ENCODE measurements at places on chromosomes 2 and 18.
A peak's percentile ranks its signal among the peaks of the same experiment; 100 is the strongest.

GRCh38 chr2:109337221-109337620 is 208.2 kb downstream of the SH3RF3 start:
- DNase-seq, result no peak

DNA sequence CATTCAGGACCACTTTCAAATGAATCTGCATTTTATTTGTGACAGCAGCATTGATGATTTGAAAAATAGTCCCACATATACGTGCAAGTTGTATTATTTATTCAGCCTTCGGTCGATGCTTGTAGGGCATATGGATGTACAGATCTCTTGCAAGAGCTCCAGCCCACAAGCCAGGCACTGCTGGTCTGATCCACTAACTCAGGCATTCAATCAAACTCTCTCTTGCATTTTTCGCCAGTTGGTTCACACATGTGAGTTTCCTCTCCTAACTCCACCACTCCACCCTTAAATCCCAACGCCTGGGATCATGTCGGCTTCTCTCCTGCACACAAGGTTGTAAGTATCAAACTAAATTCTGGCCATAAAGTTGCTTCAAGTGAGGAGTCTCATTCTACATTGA is 318.7 kb downstream of the CYP26B1 start:
- no peak for DNase-seq

DNA sequence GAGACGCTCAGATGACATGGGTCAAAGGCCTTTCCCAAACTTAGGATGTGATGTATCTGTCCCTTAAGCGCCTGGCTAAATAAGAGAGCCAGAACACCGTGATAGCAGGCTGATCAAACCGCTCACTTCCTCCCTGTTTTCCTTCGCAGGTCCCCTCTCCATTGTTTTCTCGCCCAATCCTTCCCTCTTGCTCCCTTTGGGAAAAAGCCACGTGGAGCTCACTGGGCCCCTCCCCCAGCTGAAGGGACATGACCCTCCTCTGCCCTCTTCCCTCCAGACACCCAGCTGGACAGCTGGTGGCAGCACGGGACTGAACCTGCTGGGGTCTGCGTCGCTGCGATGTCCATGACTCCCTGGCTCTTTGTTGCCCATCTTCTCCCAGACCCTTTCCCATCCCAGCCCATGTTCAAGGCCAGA is 201.7 kb downstream of the TNS1 start:
- DNase-seq, result no peak

- DNase-seq, result no peak
Measured at GRCh38 chr18:55864281-55864680, 276.3 kb upstream of the TCF4 start.

DNA sequence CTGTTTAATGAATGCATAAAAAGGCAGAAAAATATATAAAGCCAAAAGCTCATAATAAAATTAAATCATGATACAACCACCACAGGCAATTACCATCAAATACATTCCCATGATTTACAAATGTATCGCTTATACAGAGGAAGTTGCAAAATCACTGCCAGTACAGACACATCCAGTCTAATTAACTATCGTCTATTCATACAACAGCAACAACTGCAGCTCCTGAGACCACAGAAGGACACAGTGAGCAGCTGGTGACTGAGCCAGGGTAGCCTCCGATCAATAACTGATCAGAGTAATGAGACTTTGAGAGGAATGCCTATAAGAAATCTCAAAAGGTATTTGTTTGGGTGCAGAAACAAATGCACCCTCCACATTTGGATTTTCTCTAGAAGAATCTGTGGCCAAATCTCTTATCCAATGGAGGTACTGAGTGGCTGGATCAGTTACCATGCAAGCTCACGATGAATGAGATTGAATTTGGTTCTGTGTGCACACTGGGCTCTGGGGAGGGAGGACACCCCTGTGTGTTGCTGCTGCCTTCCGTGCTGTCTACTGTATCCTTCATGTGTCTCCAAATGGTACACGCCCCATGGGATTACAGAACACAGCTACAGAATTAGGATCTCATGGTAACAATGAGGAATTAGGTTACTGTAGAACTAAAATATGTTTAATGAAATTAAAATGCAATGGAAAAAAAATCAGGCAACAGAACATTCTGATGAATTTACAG is 119.6 kb downstream of the MBP start:
- DNase-seq, result no peak

GRCh38 chr2:193776988-193777387 is 1582.3 kb upstream of the TMEFF2 start:
- no peak for DNase-seq

- no peak for DNase-seq
Measured at GRCh38 chr18:8117006-8117371, 492.2 kb upstream of the RAB12 start.

GRCh38 chr2:119864318-119864717 is 104.6 kb downstream of the PTPN4 start:
- peak; percentile 67 for DNase-seq

DNA sequence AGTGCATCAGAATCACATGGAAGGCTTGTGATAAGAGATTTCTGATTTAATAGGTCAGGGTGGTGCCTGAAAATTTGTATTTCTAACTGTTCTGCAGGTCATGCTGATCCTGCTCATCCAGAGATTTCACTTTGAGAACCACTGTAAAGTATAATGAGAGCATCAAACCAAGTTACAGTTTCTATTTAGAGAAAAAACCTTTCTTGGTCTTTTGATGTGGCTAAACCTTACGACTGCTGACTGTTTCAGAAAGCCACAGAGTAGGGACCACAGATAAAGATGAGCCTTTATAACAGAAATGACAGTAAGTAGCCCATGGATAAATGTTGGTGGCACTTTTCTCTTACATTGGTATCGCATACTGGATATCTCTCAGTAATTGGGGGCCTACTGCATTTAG is 109.4 kb upstream of the FANCL start:
- DNase-seq, result no peak

- no peak for DNase-seq
Measured at GRCh38 chr2:237927135-237927534, 39.7 kb upstream of the UBE2F start.

DNA sequence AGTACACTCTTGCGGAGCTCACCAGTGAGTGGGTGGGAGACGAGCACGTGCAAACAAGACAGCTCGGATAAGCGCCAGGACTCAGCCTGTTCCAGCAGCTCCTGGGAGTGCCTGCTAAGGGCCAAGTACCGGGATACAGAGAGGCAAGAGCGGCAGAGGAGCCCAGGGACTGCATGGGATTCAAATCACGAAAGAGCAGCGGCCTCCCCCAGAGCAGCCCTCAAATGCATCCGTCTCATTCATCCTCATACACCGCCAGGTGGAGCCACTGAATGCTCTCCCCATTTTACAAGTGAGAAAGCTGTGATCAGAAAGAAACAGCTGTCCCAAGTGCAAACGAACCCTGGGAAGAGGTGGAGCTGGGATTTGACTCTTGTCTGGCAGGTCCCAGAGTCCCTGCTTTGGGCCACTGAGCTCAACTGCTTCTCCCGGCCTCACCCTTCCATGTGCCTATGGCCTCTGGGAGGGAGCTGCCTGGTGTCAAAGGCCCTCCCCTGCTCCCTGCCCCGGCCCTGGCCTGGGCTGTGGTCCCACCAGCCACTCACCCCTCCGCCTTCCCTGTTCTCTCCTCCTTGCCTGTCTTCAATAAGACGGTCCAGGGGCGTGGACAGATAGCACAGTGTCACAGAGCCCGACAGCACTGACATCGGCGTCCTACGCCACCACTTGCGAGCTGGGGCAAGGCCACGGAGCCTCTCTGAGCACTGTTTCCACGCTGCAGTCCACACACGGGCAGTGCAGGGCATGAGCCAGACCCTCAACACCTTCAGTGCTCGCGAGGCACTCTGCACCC is 72.8 kb upstream of the TAF1B start:
- DNase-seq, result peak; percentile 76

- no peak for DNase-seq
Measured at GRCh38 chr2:112942654-112943002, 31.7 kb downstream of the IL37 start.

- DNase-seq, result no peak
Measured at GRCh38 chr2:180115675-180116074, 108.6 kb upstream of the CWC22 start.

DNA sequence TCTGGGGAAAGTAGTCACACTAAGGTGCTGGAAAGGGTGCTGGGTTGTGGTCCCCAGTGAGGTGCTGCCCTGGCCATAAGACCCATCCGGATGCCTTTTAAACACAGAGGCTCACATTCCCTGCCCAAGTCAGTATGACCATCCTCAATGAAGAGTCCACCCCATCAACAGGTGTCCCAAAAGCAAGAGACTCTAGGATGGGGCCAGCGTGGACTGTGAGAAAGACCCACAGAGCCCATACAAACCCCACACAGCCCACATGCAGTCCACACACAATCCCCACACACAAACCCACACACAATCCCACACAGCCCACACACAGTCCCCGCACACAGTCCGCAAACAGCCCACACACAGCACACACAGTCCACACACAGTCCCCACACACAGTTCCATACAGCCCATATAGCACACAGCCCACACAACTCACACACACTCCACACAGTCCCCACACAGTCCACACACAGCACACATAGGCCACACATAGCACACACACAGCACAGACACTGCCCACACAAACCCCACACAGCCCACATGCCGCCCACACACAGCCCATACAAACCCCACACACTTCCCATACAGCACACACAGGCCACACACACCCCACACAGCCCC is 241.4 kb upstream of the SALL3 start:
- DNase-seq, result no peak

DNA sequence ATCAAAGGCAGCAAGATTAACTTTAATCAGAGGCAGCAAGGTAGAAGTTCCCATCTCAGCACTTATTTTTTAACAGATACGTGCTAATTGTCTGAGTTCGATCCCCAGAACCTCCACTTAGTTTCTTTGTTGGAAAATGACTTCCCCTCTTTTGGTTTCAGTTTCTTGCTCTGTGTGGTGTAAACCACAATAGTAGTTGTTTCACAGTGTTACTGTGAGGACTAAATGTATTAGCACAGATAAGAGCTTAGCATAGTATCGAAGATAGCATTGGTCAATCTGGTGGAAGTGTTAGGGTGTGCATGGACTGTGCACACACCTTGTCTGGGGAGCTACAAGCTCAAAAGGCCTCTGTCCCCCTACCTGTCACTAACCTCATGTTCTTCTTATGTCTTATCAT is 988.3 kb upstream of the GYPC start:
- DNase-seq, result no peak

- no peak for DNase-seq
Measured at GRCh38 chr2:58634653-58635370, 393.7 kb upstream of the FANCL start.

DNA sequence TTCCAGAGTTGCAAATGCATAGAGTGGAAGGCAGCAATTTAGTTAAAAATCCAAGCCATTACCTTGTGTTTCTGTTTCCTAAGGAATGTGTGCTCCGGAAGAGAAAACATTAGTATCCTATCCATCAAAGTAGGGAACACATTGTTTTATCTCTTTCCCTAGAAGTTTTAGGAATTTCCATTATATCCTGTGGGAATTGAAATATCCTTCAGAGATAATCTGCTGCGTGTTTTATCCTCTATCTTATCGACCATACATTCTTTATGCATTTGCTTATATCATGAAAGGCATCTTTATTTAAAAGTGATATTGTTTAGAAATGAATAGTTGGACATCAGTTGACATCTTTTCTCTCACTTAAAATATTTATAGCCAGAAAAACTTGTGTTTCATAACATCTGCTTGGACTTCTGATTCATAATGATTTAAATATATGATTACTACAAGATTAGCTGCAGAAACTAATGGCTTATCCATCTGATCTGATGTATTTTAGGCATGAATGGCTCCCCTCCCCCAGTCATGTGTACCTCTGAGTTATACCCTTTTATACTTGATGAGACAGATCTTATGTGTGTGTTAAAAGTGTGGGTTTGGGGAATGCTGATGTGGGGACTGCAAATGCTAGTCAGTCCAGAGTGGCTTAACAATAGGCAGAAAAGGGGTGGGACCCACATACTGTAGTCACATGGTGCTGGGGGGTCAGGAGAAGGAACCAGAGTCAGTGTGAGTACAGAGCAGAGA is 136.2 kb upstream of the ARHGAP28 start:
- no peak for DNase-seq

GRCh38 chr2:240429872-240430491 is 5.5 kb upstream of the GPC1 start:
- no peak for DNase-seq

- DNase-seq, result no peak
Measured at GRCh38 chr2:198073253-198073652, 268.9 kb downstream of the PLCL1 start.

GRCh38 chr18:71036783-71037182 is 747.9 kb downstream of the SOCS6 start:
- no peak for DNase-seq

GRCh38 chr2:128306931-128307460 is 11.7 kb downstream of the HS6ST1 start:
- DNase-seq, result no peak

DNA sequence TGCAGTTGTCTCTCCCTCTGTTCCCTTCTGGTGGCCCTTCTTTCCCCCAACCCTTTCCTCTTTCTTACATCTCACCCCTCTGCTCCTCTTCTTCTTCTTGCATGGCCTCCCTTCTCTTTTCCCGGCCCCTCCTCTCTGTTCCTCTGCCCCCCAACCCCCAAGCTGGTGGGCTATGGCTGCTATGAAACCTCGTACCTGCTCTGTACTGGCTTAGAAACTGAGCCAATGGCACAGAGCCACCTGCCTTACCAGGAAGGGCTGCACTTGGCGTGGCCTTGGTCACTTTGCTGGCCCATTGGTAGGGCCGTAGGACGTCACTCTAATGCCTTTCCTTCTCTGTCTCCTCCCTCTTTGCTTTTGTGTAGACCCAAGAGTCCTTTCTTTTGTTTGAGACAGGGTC is 78.9 kb downstream of the LRRFIP1 start:
- no peak for DNase-seq

- DNase-seq, result no peak
Measured at GRCh38 chr18:49585781-49586663, 24.2 kb downstream of the LIPG start.

- DNase-seq, result no peak
Measured at GRCh38 chr2:161078211-161078539, 82.1 kb upstream of the TANK start.

GRCh38 chr2:199303728-199304177 is 154.0 kb downstream of the SATB2 start:
- DNase-seq, result no peak
